Muscle of arm (tissue), 14 donors: ENCODE measurements at places on chromosomes 16 and 17. TPM values are rescaled to one million over a fixed set of nuclear protein-coding genes. Genes with fewer than 3 reads are reported as not detected.

Gene HID1
- polyA plus RNA-seq = 5.9 TPM

Gene SDR42E2
- polyA plus RNA-seq = not detected

Gene PRCD
- polyA plus RNA-seq = 3.2 TPM

Gene RASD1
- polyA plus RNA-seq = 6.4 TPM

Gene TBC1D28
- polyA plus RNA-seq = not detected

Gene CES4A
- 2.3 TPM for polyA plus RNA-seq

Gene SLC12A3
- polyA plus RNA-seq = 0.07 TPM

Gene FAM171A2
- polyA plus RNA-seq = 45.5 TPM

Gene TSNAXIP1
- 2.6 TPM for polyA plus RNA-seq

Gene RPS6KB1
- polyA plus RNA-seq = 44.2 TPM

Gene CD300A
- 2.6 TPM for polyA plus RNA-seq

Gene RHBDL3
- 1.4 TPM for polyA plus RNA-seq

Gene NOL3
- 29.7 TPM for polyA plus RNA-seq

Gene HBA1
- 1,082 TPM for polyA plus RNA-seq

Gene TMC7
- polyA plus RNA-seq = 1.5 TPM

Gene LYRM9
- 6.3 TPM for polyA plus RNA-seq

Gene CDH13
- 51.8 TPM for polyA plus RNA-seq

Gene ACSM2A
- 0.48 TPM for polyA plus RNA-seq

Gene ENDOV
- polyA plus RNA-seq = 42.6 TPM

Gene CASKIN1
- 1.3 TPM for polyA plus RNA-seq

Gene DPEP2NB
- polyA plus RNA-seq = not detected

Gene PLA2G10
- polyA plus RNA-seq = 0.44 TPM

Gene TBX6
- 0.39 TPM for polyA plus RNA-seq

Gene AOC2
- 0.98 TPM for polyA plus RNA-seq

Gene FAM83G
- 0.24 TPM for polyA plus RNA-seq

Gene PRSS21
- not detected for polyA plus RNA-seq

Gene RAB11FIP4
- 0.38 TPM for polyA plus RNA-seq

Gene RCVRN
- 0.93 TPM for polyA plus RNA-seq

Gene OTOA
- polyA plus RNA-seq = not detected
